AG04449 (cell line): ENCODE measurements at places on chromosomes 12 and 14.

DNA sequence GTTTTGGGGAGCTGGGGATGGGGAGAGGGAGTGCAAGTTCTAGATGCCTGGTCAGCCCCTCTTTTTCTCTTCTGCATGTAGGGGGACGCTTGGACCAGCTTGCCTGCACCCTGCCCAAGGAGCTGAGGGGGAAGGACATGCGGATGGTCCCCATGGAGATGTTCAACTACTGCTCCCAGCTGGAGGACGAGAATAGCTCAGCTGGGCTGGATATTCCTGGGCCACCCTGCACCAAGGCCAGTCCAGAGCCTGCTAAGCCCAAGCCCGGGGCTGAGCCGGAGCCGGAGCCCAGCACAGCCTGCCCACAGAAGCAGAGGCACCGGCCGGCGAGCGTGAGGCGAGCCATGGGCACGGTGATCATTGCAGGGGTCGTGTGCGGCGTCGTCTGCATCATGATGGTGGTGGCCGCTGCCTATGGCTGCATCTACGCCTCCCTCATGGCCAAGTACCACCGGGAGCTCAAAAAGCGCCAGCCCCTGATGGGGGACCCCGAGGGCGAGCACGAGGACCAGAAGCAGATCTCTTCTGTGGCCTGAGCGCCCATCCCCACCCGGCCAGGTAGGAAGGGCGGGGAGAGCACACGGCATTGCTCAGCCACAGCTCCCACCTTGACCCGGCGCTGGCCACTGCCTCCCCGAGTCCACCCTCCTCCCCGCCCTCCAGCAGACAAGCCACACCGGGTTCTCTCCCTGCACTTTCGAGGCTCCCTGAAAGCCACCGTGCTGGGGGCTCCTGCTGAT is 14.0 kb downstream of the LRTM2 start:
- no peak for DNase-seq

GRCh38 chr14:21074398-21075272 is 4.5 kb downstream of the ARHGEF40 start:
- DNase-seq, result no peak

GRCh38 chr12:91395628-91396135 is 213.1 kb upstream of the DCN start:
- DNase-seq, result no peak

GRCh38 chr12:111221062-111222026 is 147.6 kb downstream of the PHETA1 start:
- no peak for DNase-seq

GRCh38 chr12:122610911-122611310 is 83.9 kb downstream of the KNTC1 start:
- DNase-seq, result no peak

DNA sequence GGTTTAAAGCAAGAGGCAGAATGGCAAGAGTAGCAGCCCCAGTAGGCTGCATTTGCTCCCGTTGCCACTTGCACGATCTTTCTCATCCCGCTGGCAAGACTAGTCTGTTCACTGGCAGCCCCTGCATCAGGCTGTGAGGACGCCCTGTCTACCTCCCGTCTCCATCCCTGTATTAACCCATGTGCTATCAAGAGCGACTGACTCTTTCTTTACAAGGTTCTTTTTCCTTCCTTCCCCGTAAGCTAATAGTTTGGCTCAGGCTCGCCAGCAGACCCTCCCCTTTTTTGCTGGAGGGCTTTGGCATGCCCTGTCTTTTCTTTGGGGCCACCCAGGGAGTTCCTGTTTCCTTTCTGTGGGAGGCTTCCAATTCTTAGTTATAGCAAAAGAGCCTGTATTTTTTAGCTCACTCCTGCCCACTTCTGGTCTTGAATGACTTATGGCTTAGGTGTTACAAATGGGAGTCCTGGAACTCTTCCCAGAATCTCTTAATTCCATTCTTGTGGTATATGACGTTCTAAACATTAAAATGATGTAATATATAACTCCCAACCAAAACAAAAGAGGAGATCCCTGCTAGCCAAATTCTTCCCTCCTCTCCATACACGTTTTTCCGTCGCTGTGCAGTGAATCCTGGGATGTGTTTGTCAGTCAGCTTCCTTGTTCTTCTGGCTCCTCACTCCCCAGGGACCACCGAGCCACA is 149.0 kb downstream of the PRKCH start:
- peak; percentile 90 for DNase-seq

GRCh38 chr12:80190001-80190400 is 90.7 kb downstream of the OTOGL start:
- no peak for DNase-seq

DNA sequence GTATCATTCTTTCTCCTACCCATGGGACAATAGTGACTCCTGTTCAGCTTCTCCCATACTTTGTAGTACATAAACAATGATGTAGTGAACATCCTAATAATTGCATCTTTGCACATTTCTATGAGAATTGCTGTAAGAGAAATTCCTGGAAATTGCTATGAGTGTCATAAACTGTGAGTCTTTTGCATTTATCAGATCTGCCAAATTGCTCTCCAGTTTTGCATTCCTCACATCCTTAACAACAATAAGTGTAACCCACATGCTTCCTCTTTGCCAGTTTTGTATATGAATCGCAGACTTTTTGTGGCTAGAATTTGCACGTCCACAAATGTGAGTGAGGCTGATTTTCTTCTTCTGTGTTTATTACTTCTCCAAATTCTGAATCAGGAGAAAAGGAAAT is 124.0 kb upstream of the TBX5 start:
- DNase-seq, result no peak

DNA sequence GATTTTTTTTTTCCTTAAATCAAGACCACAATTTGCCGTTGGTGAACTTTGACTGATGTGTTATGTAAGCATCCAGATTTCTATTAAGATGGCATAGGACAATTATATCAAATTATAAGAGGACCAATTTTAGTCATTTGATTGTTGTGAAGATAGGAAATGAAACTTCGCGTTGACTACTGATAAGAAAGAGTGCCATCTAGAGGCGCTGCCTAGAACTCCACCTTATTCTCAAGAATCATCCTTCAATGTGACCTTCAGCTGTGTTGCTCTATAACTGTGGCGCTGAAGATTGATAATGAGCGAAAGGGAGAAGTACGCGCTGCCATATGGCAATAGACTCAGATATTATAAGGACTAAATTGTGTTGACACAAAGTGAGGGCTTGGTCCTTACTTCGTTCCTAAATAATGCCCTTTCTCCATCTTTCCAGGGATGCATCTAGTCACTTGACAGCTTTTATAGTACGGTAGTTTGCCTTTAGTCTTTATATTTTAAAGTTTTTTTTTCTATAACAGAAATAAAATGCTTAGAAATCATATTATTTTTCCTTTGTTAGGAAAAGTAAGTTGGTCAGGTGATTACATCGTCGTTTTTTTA is 350.8 kb upstream of the STXBP6 start:
- DNase-seq, result no peak

DNA sequence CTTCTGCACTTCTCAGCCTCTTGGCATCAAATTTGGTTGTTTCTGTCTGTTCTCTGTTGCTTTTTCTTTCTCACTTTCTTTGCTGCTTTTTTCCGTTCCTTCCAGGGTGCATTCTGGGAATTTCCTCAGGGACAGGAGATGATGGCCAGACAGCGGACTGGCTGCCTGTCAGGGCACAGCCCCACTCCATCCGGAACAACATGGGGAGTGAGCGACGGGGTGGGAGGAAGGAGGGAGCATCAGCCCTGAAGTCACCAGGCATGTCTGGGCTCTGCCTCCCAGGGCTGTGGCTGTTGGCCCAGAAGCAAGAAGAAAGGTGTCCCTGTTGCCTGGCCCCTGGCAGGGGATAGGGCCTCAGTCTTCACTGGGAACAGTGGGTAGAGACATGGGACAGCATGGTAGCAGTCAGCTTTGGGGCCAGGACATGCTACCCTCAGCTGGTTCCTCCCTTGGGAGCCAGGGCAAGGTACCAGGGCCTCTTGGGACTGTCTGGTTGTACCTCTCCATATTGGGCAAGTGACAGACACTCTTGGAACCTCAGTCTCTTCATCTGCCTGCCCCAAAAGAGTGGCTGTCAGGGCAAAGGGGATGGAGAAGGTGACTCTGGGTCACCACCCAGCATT is 8.6 kb downstream of the PGF start:
- DNase-seq, result no peak

DNA sequence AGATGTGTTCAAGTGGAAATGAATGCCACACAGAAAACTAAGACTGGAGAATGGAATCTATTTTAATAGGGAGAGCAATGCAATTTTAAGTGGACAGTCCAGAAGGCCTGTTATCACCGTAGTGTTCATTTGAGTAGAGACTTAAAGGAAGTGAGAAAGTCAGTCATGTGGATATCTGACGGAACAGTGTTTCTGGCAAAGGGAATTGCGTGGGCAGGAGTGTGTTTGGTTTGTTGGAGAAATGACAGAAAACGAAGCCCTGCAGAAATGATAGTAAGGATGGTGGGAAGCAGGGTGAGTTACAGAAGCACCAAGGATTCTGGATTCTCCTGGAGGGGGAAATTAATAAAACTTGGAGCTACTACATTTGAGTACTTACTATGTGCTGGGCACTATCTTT is 776.6 kb downstream of the MED13L start:
- no peak for DNase-seq

GRCh38 chr14:105279642-105280361 is 21.0 kb downstream of the BRF1 start:
- no peak for DNase-seq

DNA sequence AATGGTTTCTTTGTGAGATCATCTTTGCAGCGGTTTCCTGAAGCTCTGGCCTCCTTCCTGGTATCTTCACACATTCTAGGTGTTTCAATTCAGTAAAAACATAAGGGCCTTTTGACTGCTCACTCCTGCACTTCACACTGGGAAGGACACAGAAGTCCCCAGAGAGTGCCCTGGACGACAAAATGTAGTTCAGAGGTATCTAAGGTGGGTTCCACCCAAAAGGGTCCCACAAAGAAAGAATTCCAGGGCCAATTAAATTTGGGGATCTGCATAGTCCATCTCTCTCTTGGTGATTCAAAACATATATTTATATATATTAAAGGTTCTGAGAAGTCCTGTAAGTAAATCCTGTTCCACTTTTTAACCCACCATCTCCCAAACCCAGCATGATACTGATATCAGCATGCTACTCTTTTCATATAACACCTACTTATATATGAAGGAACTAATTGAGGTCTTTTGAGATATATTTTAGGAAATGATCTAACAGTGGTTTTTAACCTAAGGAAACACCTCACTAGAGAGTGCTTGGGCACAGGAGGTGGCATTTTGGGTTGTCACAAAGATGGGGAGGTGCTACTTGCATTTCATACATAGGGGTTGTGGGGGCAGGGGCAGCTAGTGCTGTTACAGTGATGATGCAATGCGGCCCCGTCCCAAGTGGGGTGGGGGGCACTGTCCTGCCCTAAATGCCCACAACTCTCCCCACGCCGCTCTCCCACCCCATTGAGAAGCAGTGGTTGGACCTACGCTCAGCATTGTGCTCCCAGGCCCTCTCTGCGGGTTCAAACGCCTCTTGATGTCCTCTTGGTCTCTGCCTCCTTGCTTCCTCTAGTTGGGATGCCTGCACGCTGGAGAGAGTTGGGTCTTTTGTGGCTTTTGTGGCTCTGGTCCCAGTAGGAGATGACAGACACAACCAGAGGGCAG is 109.4 kb downstream of the ARF6 start:
- no peak for DNase-seq

GRCh38 chr12:32399370-32400113 is at the start of gene FGD4:
Gene FGD4 (plus strand): TSS chr12:32399558.
- DNase-seq, result no peak

GRCh38 chr12:111014547-111014946 is 94.2 kb upstream of the MYL2 start:
- no peak for DNase-seq

GRCh38 chr12:2794191-2794735 is 507 bp upstream of the FKBP4 start:
- DNase-seq, result no peak

- DNase-seq, result no peak
These were observed 363.1 kb upstream of the OR4E1 start for GRCh38 chr14:22036541-22037239.

GRCh38 chr14:104119488-104120251 is 18.7 kb upstream of the KIF26A start:
- DNase-seq, result no peak

- DNase-seq, result no peak
These were observed 103.9 kb downstream of the PDE3A start for GRCh38 chr12:20472102-20472782.

DNA sequence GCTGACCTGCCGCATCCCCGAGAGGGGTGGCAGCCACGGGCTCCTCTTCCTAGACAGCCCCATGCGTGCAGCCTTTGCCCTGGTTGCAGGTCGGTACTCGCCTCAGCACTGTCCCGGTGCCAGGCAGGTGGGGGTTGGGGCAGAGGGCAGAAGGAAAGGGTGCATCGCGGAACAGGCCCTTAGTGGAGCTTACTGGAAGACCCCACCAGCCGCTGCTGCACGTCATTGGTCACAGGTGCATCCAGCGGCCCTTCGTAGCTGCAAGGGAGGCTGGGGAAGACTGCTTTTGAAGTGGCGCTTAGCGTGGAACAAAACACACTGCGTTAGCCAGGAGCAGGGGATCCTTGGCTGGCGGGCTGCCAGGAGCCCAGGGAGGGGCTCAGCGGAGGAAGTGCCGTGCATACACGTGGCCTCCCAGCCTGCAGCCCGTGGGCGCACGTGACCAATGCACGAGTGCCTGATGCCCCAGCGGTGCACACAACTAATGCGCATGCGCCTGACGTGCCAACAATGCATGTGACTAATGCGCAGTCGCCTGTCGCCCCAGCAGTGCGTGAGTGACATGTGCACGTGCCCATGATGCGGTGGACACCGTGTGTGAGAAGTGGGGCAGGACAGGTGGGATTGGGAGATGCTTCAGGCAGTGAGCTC is 5.0 kb upstream of the EP400 start:
- no peak for DNase-seq

- no peak for DNase-seq
These were observed 2.3 kb downstream of the NACA start for GRCh38 chr12:56722832-56723231.

DNA sequence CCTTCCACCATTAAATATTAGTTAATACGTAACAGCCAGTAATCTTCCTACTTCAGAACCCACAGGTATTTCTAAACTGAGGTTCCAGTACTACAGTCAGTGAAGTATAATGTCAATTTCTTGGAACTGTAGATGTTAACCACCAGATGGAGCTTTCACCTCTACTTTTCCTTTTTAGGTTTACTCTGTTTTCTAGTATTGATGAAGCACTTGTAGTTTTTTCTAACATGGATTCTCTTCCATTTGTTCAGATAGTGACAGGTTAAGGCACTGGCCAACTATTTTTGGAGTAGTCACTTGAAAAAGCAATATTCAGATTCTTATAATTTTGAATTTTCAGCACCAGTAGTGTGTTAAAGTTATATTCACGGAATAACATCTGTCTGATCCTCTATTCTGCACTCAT is 4.6 kb upstream of the SEC23A start:
- no peak for DNase-seq

- no peak for DNase-seq
These were observed 334.4 kb downstream of the ADGRD1 start for GRCh38 chr12:131287938-131288764.
